Activated effector memory CD4-positive, alpha-beta T cell treated with anti-CD3 and anti-CD28 coated beads, Interleukin-2, amount 50 U/mL, for 16 hours (primary cell): ENCODE measurements at places on chromosomes 4 and X.
A peak's percentile ranks its signal among the peaks of the same experiment; 100 is the strongest.

DNA sequence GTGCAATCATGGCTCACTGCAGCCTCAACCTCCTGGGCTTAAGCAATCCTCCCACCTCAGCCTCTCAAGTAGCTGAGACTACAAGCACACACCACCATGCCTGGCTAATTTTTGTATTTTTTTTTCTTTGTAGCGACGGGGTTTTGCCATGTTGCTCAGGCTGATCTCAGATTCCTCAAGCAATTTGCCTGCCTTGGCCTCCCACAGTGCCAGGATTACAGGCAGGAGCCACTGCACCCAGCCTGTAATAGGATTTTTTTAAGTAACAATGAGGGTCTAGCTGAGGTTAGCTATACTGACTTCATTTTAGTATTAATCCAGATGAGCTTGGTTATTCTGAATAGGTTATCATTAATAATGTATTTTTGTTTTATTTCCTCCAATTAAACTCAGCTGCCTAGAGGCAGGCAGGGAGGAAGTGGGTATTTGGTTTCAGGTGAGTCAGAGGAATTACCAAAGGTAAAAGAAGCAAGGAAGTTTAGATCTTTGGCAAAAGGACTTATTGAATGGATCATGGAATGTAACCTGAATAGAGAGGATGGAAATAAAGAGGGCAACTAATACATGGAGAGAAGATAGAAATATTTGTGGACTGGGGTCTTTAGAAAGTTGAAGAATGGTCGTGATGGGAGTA lies 1023.3 kb upstream of the TENM3 start:
- DNase-seq = no peak

GRCh38 chr4:140472156-140472555 lies 25.9 kb downstream of the MGAT4D start:
- DNase-seq = no peak

GRCh38 chr4:97912156-97912555 lies 231.1 kb downstream of the STPG2 start:
- no peak for DNase-seq

GRCh38 chrX:47242321-47242720 lies 9.5 kb downstream of the USP11 start:
- no peak for DNase-seq

- no peak for DNase-seq
Observed at GRCh38 chrX:22247169-22247568, 25.5 kb upstream of the CBLL2 start.

GRCh38 chrX:15468036-15468435 lies 25.1 kb downstream of the PIR start:
- DNase-seq = no peak

DNA sequence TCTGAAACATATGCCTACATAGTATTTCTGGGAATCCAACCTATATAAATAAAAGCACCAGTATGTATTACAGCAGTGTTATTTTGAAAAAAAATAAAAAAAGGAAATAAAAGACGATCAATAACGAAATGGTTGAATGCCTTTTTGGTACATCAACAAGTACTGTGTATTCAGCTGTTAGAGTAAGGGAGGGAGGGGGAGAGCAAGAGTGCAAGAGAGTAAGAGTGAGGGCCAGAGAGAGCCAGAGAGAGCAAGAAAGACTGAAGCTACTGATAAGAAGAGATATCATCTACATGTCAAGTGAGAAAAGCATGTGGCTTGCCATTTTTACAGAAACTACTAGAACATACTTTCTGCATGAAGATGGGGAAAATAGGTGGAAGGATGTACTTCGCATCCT lies 1.8 kb downstream of the SPIN4 start:
- DNase-seq = no peak

DNA sequence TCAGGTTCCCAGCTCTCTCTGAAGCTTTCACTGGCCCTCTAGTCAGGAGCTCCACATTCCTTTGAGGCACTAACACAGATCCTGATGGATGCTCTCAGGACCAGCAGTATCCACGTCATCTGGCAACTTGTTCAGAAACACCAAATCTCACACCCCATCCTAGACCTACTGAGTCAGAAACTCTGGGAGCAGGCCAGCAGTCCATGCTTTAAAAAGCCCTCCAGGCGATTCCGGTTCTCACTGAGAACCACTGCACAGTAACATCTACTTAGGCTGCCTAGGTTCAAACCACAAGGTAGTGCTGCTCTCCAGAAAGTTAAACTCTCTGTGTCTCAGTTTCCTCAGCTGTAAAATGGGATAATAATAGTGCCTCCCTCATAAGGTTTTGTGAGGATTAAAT lies 55.3 kb downstream of the CCDC158 start:
- DNase-seq = no peak

GRCh38 chr4:100450449-100450848 lies 67.4 kb downstream of the EMCN start:
- DNase-seq = no peak

- no peak for DNase-seq
Observed at GRCh38 chr4:125781651-125782050, 466.9 kb downstream of the FAT4 start.

DNA sequence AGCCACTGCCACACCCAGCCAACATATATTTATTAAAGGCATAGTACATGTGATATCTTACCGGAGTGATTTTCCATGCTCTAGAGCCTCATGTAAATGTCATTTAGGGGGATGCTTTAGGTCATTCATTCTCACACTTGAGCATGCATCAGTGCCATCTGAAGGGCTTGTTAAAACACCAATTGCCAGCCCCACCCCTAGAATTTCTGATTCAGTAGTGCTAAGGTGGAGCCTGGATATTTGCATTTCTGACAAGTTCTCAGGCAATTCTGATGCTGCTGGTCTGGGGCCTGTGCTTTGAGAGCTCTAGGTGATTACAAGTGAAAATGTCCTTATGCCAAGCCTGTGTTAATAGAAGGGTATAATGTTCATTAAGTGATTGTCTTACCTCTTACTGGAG lies 107.7 kb downstream of the PHEX start:
- DNase-seq = no peak

DNA sequence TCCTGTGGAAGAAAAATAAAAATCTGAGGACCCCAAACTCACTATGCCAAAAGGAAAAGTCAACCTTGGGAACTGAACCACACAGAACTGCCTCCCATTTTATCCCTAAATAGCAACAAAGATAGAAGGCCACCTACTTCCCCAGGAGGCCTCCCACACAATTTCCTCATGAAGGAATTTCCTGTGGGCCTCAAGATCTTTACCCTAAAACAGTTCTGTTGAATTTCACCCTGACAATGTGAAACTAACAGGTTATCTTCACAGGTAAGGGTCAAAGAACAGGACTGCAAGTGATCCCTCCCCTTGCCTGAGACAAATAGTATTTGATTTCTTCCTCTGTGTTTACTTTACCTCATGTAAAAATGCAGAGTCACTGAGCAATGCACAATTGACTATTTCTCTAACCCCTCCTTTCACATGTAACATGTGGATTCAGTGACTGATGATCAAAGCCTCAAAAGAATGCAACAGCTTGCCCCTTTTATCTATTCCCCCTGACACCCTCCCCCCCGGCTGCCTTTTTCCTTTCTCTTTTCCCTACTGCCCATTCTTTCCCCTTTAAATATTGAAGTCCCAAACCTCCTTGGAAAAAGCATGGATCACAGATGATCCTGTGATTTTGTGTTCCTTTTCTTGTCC lies 33.3 kb downstream of the MEPE start:
- no peak for DNase-seq

GRCh38 chr4:180650273-180650672 lies 1592.9 kb upstream of the TENM3 start:
- no peak for DNase-seq

GRCh38 chr4:5863461-5864113 lies 29.3 kb downstream of the CRMP1 start:
- DNase-seq = peak; percentile 77

DNA sequence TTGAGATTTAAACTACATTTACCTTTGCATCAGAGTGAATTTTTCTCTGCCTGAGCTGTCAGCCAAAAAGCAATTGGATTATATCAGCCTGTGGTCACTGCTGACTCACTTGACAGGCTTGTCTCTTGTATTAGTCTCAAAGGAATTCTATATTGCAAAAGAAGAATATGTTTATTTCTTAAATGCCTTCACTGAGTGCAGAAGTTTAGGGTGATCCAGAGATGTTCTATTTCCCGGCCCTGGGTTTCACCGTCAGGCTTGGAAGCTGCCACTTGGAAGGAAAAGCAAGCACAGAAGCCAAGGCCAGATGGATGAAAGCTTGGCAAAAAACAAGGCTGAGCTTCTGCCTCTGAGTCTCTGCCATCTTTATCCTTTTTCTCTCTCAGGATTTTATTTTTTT lies 80.9 kb downstream of the FAM114A1 start:
- DNase-seq = no peak

DNA sequence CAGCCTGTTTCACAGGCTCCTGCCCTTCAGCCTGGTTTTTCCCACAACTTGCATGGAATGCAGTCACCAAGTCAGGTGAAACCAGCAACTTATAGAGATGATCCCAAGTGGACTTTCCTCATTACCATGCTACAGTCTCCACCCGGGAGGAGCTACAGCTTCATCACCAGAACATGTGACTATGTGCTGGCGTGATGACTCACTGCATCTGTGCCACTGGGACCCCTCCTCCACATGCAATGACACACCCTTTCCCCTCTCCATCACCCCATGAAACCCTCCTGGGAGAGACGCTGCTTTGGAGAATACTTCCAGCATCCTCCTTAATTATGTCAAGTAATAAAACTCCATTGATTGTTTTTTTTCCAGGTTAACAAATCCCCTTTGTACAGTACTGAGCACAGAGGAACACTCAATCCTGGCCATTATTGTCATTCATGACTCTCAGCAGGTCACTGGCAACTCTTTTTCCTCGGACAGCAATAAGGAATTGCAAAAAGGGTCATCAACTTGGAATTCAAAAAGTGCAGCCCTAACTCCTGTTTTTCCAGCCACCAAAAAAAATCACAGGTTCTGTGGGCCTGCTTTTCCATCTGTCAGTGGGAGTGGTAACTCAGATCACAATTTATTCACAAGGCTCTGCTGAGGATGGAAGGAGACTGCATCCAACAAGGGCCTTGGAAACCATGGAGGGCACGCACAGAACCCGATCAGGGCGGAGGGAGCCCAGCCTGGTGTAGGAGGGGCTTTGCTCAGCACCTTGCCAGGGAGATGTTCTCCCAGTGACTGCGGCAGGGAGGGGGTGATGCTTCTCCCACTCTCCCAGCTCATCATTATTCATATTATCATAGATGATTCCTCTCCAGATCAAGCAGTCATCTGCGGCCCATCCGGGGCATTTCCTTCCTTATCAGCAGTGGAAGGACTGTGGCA lies 17.4 kb downstream of the QDPR start:
- DNase-seq = peak; percentile 66

DNA sequence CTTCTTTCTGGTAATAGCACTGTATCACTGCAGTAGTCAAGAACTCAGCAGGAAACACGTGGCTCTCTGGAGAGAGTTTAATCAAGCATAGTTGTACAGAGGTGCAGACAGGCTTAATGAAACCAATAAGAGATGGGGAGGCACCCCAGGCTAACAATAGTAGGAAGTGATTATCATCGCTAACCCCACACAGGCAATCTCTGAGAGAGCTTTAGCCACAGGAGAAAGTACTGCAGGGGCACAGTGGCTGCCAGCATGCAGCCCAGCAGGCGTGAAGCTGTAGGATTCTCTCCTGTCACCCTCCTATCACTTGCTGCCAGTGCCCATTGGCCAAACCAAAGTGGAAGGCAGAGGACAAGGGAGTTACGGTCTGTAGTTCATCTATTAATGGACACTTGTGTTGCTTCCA lies 450.0 kb upstream of the RASGEF1B start:
- DNase-seq = no peak

- no peak for DNase-seq
Observed at GRCh38 chr4:122053186-122053585, 98.9 kb upstream of the BLTP1 start.

DNA sequence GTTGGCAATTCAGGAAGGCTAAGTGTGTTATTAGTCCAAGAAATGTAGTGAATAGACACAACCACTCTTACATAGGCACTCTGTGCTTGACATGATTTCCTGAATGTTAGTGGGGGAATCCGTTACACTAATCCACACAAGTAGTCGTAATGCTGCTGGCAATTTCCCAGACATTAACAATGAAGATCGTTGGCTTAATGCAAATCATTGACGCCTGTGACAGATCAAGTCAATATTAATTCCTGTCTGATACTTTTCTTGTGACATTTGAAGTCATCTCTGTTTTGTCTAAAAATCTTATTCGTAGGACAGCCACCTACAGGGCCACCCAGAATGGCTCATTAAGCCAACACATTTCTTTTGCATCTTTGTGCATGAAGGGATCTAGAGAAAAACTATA lies 939.1 kb upstream of the FTHL17 start:
- DNase-seq = no peak

- DNase-seq = peak; percentile 82
Observed at GRCh38 chrX:48071064-48071985, at the start of gene ZNF630. Gene ZNF630 (minus strand): TSS chrX:48071640. CDS start chrX:48066886, 4,754 bp downstream.

GRCh38 chr4:35238793-35239192 lies 1005.5 kb downstream of the ARAP2 start:
- no peak for DNase-seq

GRCh38 chrX:57211906-57212305 lies 74.6 kb upstream of the FAAH2 start:
- no peak for DNase-seq

GRCh38 chrX:71604141-71604540 lies 14.2 kb downstream of the CXCR3 start:
- DNase-seq = no peak

DNA sequence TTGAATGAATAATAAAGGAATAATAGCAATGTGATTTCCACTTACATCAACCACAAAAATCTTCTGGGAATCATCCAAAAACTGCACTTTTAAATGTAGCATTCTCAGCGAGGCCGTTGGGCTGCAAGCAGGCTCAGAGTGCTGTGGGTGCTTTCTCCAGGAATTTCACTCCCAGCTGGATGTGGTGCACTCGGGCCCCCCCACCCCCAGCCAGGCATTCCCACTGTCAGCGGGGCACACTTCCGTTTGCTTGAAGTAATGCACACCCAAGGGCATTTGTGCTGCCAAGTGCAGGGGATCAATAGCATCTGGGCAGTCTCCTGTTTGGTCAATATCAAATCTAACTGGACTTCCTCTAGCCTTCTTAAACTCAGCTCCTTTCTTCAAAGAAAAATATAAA lies at the start of gene FRMD7:
FRMD7 (minus strand) TSS at position 278 of the 400 bp plus-strand sequence; CDS start at position 102, 176 bp downstream.
- no peak for DNase-seq

- DNase-seq = no peak
Observed at GRCh38 chr4:42088386-42088785, 64.1 kb downstream of the BEND4 start.

DNA sequence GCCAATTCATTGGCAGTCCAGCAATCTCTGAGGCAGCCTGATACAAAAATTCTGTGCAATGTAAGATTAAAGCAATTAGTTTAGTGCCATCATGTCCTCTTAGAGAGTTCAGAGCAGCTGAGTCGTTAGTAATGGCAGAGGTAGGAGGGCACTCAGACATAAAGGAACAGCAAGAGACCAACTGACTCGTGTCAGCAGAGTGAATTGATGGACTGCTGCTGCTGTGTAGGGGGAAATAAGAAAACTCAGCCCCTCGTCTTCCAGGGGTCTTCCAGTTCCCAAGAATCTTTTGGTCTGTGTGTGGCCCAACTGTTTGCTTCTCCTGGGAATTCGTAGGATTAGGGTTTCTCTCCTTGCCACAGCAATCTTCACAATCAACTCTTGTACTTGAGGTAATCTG lies 100.9 kb downstream of the TTC29 start:
- DNase-seq = no peak
